Adrenal gland (tissue), 19 donors: ENCODE measurements at places on chromosomes 2 and 18. TPM values are rescaled to one million over a fixed set of nuclear protein-coding genes. Genes with fewer than 3 reads are reported as not detected.

The NPAS2 gene
- total RNA-seq: 4.7 TPM

GRCh38 chr2:227383686-227384085 is 4.1 kb downstream of the SCYGR1 start:
- DNase-seq: no peak

DNA sequence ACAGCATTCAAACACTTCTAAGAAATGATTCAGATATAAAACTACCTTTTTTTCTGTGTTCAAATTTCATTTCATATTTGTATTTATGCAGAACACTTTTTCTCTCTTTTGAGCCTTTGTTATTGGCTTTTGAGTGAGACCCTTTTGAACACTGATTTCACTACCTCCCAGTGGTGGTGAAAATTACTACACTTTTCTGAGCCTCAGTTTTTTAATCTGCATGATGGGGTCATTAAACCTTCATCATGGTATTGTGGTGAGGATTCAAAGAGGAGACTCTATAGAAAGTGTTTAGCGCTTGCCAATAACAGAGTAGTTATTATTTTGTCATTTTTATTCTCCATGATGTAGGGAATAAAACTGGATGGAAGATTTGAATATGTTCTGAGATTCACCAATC is 169.8 kb downstream of the THSD7B start:
- DNase-seq: no peak

The EFEMP1 gene
- 3.9 TPM for total RNA-seq

DNA sequence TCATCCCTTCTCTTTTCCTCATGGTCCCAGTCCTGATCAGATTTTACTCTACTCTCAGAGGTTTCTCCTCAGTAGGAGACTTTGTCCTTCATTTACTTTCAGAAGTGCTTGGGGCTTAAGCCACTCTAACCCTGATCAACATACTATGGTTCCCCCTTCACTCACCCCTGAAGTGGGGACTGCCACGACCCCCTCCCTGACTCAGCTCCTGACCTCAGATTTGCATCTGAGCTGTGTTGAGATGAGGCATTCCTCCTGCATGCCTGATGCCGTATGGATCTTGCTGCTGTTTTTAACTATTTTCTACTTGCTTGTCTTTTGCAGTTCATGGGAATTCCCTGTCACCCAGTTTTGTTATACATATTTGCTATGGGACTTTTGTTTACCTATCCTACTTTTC is 306.7 kb upstream of the CHST9 start:
- DNase-seq: no peak

GRCh38 chr18:49731421-49731841 is 81.9 kb downstream of the ACAA2 start:
- no peak for DNase-seq

GRCh38 chr2:162245061-162245460 is 1.8 kb upstream of the FAP start:
- no peak for DNase-seq

- no peak for DNase-seq
Observed at GRCh38 chr2:113291191-113291590, 12.5 kb upstream of the PAX8 start.

The OBSL1 gene
- total RNA-seq: 188 TPM

The APLF gene
- 6.8 TPM for total RNA-seq

The GRHL1 gene
- total RNA-seq: 1.3 TPM

GRCh38 chr2:215299337-215299859 is 12.5 kb upstream of the ATIC start:
- DNase-seq: no peak

The GPR35 gene
- total RNA-seq: 1.0 TPM

- DNase-seq: no peak
Observed at GRCh38 chr2:121018136-121019061, 266.6 kb downstream of the TFCP2L1 start.

GRCh38 chr18:37261988-37262387 is 303.6 kb downstream of the CELF4 start:
- DNase-seq: no peak

DNA sequence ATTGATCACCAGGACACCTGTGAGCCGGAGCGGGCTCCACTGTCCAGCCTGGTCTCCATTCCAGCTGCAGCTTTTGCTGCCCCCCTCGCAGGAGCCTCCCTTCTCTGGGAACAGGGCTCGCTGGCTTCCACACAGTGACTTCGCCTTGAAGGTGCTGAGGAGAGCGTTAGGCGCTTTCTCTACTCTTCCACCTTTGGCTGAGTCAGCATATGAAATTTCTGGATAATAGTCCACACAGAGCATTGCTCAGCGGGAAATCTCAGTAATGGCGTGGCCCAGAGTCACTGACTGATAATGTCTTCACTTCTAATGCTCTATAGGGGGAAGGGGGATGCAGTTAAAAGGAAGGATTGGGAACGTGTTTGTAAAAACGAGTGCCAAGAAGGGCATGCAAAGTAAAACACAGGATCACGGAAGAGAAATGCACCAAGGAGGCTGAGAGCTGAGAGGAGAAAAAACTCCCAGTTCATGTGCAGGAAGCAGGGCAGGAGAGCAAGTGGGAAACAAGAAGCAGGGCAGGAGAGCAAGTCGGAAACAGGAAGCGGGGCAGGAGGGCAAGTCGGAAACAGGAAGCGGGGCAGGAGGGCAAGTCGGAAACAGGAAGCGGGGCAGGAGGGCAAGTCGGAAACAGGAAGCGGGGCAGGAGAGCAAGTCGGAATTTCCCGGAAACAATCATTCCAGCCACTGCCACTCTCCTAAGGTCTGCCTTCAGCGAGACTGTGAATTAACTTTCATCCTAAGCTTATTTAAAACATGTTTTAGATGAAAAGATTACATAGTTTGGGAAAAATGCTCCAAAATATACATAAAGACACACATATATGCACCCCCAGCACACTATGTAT is 77.7 kb downstream of the MYT1L start:
- DNase-seq: no peak

The D2HGDH gene
- total RNA-seq: 39.9 TPM

DNA sequence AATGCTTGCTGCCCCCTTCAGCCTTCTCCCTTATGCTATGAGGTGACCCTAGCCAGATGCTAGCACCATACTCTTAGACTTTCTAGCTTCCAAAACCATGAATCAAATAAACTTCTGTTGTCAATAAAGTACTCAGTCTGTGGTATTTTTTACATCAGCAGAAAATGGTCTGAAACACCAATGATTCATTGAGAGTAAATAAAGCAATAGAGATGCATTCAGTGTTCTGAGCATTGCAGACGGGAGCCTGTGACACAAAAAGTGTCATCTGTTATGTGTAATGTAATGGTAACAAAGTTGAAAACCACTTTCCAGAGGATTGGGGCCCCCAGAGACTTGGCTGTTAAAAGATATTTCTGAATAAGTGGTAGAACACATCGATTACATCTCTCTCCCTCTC is 758.0 kb upstream of the NRXN1 start:
- no peak for DNase-seq

- no peak for DNase-seq
Observed at GRCh38 chr2:58432491-58433170, 191.5 kb upstream of the FANCL start.

DNA sequence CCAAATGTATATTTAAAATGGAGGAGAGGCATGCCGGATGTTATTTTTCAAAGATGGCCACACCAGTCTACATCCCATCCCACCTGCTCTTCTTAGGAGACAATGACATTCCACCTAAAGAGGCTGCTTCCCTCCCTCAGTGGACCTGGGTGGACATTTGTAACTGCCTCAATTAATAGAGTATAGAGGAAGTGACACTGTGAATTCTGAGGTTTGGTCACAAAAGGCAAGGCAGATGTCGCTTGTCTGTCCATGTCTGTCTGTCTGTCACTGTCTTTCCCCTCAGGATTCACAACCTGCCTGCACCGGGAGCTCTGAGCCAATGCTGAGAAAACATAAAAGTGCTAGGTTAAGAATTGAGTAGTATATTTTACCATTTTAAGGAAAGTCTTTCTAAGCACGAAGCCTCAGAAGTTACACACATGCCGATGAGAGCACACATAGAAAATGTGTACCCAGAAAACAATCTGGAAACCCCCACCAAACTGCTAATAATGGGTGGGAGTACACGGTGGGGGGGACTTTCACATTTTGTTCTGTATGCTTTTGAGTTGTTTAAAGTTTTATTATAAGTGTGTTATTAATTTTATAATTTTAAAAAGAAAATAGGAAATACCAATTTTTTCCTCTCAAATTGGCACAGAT is 21.0 kb downstream of the MIB1 start:
- no peak for DNase-seq

The STARD6 gene
- total RNA-seq: not detected

GRCh38 chr2:8376603-8377410 is 305.0 kb upstream of the ID2 start:
- DNase-seq: no peak

The ERMN gene
- not detected for total RNA-seq

The KIDINS220 gene
- 89.7 TPM for total RNA-seq

The PNKD gene
- 102 TPM for total RNA-seq

The ITPRID2 gene
- total RNA-seq: 87.3 TPM

DNA sequence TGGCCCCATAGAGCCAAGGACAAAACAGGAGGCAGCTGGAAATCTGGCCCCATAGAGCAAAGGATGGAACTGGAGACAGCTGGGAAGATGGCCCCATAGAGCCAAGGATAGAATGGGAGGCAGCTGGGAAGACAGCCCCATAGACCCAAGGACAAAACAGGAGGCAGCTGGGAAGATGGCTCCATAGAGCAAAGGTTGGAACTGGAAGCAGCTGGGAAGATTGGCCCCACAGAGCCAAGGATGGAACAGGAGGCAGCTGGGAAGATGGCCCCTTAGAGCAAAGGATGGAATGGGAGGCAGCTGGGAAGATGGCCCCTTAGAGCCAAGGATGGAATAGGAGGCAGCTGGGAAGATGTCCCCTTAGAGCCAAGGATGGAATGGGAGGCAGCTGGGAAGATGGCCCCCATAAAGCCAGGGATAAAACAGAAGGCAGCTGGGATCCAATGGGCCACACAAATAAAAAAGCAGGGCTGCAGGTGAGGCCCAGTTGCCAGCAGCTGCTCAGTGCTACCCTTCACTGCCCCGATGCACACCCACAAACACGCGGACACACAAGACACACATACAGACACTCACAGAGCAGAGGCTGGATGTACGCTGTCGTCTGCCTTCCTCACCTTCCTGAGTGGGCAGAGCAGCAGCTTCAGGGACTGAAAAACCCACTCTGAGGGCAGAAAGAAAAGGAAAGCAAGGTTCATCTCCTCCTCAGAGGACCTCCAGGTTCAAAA is 505.4 kb upstream of the MYT1L start:
- no peak for DNase-seq

DNA sequence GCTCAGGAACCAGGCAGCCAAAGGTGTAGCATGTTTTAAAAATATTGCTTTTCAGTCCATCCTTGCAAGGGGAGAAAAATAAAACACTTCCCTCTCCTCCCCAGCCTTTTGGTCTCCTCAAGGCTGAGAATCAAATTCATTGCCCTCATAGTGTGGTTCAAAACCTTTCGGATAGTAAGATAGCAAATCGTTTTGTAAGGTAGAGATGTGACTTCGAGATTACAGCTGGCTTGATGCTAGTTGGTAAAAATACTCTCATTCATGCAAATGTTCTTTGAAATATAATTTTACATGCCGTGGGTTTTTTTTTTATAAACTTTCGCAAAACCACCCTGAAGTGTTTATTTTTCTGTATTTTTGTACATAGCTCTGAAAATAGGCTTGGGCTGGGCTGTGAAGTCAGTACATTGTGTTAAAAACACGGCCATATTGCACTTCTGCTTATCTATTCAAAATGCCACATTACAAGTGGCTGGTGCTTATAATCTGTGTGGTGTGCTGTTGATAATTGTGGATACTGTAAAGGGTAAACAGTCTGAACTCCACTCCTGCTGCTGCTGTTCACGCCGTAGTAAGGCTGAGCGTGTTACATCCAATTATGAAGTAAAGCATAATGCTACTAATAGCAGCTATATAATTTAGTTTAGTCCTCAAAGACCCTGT is 172.0 kb upstream of the SIX3 start:
- no peak for DNase-seq

DNA sequence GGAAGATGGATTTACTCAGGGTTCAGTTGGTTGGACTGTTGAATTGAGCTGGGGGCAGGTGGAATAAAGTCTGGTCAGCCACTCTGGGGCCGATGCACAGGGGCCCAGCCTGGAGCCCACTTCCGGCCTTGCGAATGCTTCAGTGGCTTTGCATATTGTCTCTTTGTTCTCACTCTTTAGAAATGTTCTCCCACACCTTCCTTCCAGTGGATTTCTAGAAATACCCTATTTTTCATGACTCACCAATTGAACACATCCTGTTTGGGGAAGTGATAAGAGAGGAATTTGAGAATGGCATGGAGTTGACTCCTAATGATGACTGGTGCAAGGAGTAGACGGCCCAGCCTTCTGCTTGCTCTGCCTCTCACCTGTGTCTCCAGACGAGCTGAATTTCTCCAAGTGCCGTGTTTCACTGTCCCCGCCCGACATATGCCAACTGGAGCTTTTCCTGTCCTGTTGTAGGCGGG is 28.1 kb downstream of the ASAP2 start:
- DNase-seq: no peak

DNA sequence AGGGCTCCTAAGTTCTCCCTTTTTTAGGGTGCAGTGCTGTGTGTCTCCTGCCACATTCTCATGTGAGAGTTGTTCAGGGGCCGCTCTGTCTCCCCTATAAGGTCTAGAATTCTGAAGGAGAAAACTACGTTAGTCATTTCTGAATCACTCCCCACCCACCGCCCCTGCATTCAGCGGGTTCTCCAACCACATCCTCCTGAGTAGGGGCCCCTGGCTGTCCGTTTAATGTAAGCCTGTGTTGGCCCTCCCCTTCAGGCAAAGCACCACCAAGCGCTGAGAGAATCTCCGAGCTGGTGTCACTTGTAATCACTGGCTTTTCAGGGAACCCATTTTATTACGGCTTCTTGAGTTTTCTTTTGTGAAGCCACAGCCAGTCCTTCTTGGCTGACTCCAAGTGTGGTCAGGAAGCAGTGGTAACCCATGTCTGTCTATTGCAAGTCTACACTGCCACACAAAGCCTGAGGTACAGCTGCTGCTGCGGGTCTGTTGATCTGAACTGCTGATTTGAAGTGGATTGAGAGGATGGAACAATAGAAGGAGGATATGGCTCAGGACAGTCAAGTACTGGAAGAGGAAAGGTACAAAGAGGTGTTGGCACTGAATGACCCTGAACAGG is 16.9 kb downstream of the LCT start:
- no peak for DNase-seq

The NEU4 gene
- total RNA-seq: 0.57 TPM

DNA sequence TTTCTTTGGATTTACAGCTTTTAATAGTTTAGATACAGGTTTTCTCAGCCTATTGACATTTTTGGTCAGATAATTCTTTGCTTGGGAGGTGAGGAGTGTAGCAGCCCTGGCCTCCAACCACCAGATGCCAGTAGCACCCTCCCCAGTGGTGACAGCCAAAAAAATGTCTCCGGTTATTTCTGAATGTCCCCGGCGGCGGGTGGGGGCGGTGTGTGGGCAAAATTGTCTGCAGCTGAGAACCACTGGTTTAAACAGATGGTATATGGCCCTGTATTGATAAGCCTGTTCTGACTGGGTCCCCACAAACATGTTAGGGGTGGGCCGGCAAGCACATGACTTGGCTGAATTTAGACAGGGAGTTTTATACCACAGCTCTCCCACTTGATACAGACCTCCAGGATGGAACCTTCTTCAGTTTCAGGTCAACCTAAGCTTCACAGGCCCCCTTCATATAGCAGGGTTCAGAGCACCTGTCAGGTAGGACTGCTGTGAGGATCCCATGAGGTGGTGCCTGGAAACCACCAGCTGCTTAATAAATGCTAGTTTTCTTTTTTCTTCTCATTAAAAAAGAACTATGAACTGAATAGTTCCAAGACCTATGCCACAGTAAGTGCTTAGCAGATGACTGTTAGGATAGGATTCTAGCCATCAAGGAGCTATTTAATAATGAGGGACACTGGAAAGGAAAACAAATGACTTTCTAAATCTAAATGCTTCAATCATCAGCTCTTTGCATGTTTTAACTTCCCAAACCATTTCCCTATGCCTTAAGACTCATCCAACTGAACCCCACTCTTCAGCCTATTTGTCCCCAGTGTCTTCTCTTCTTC is 18.1 kb downstream of the LPIN2 start:
- DNase-seq: no peak

The EML6 gene
- total RNA-seq: 6.7 TPM
